Stimulated activated CD8-positive, alpha-beta memory T cell treated with anti-CD3 and anti-CD28 coated beads, Interleukin-15, amount 100 ng/mL, for 48 hours (primary cell): ENCODE measurements at places on chromosomes 11 and 22.

GRCh38 chr11:78164471-78164870, 24.0 kb downstream of the KCTD21 start:
- DNase-seq, result no peak

GRCh38 chr11:132809070-132809469, 723.2 kb downstream of the OPCML start:
- DNase-seq, result no peak

- no peak for DNase-seq
These were observed 5.9 kb downstream of the ABTB2 start for GRCh38 chr11:34351687-34352469.

- DNase-seq, result no peak
These were observed 19.2 kb downstream of the SERPIND1 start for GRCh38 chr22:20792966-20793728.

DNA sequence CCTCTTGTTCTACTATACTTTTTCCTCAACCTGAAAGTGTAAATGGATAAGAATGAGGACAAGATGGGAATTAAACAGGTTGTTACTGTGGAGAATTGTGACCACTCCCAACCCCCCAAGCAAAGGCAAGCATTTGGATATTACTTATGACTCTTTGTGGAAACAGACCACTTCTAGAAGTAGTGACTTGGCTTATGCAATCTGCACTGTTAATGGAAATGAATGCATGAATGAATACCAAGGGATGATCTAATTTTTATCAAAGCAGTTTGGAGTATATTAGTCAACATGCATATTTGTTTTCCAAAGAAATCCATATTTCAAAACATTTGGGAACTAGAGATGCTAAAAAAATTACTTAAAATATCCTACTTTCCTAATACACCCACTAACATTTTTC, 35.3 kb downstream of the AMOTL1 start:
- no peak for DNase-seq

GRCh38 chr11:74449369-74449931, 17.9 kb downstream of the KCNE3 start:
- no peak for DNase-seq

- DNase-seq, result no peak
These were observed 10.1 kb downstream of the ZBTB44 start for GRCh38 chr11:130304651-130305050.

DNA sequence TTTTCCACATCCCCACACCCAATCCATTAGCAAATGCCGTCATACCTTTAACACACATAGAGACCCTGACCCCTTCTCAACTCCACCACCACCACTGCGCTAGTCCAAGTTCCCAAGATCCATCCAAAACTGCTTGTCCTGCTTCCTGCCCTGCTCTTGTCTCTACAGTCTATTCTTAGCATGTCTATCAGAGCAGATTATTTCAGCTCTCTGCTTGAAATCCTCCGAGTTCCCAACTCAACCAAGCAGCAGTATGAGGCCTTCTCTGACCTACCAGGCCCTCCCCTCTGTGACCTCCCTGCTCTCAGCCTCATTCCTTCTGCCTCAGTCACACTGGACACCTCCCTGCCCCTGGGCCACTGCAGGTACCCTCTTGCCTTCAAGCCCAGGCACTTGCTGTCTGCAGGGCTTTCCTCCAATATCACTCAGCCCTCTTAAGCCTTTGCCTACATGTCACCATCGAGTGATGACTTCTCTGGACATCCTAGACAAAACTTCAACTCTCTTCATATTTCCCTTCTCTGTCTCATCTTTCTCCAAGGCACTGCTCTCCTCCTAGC, 134.6 kb downstream of the SPATA19 start:
- no peak for DNase-seq

DNA sequence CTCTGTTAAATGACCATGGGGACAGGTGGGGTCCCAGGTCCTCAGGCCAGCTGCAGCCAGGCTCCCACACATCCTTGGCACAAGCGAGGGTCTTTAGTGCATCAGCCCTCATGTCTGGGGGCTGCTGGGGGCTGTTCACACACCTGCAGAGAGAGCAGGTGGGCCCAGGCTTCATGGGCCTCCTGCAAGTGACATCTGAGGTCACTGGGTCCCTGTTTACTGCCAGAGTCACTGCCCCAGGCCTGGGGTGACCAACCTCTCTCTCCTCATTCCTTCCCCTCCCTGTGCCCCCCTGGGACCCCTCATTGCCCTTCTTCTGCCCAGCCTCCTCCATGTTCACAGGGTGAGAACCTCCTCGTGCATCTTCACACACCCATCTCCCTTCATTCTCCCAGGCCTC, 92.4 kb downstream of the RTL6 start:
- no peak for DNase-seq

GRCh38 chr11:64095273-64095817, 59.6 kb downstream of the FLRT1 start:
- no peak for DNase-seq
